ENCODE measurements at places on chromosomes 11 and 22. TPM values are rescaled to one million over a fixed set of nuclear protein-coding genes. Genes with fewer than 3 reads are reported as not detected.

Gene RHOD
- total RNA-seq = 7.3 TPM

Gene DENND6B
- total RNA-seq = 26.0 TPM

GRCh38 chr11:128868841-128869671, 2.0 kb upstream of the KCNJ1 start:
- H3K36me3 ChIP-seq = no peaks in the 10 kb centered on the region
- H3K27ac ChIP-seq = no peak overlapping the region
- H3K4me3 ChIP-seq = no peak overlapping the region
- no peaks in the 10 kb centered on the region for H3K4me1 ChIP-seq
- no peaks in the 10 kb centered on the region for H3K27me3 ChIP-seq
- no peak for DNase-seq

DNA sequence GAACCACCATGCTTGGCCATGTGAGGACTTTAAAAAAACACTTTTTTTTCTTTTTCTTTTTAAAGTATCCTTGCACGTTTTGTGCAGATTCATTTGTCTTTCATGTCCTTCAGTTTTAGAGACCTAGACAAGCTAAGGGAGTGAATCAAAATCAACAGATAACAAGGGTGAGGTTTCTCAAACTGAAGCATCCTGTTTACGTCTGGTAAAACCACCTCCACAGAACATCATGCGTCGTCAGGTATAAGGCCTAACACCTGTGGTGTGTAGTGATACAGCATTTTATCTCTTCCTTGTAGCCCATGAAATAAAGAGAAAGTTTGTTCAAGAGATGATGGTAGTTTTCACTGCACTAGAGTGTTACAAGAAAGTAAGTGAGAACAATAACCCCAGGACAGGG, 26.3 kb upstream of the CSF2RB start:
- H3K4me1 ChIP-seq = no peaks in the 10 kb centered on the region
- no peak for DNase-seq
- no peaks in the 10 kb centered on the region for H3K36me3 ChIP-seq
- H3K27ac ChIP-seq = no peak overlapping the region
- H3K4me3 ChIP-seq = no peak overlapping the region

DNA sequence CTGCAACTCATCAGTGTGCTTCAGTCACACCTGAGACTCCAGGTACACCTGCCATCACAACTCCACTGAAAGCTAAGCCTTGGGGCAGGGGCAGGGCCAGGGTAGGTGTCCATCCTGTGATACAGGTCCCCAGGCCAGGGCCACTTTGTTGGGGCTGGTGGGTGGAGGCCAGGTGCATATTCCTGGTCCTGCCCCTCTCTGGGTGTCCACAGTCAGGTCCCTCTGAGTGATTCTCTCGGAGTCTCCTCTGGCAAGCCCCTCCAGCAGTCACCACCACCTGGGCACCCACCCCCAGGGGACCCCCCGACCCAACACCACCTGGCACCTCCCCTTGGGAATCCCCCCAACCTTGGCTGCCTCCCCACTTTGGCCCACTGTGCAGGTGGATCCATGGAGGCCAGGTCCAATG, 9.5 kb upstream of the ACR start:
- H3K27ac ChIP-seq = no peak overlapping the region
- peaks cover 3% of the 10 kb centered on the region for H3K36me3 ChIP-seq
- no peak for DNase-seq
- H3K4me3 ChIP-seq = no peak overlapping the region
- H3K27me3 ChIP-seq = peaks cover 16% of the 10 kb centered on the region

DNA sequence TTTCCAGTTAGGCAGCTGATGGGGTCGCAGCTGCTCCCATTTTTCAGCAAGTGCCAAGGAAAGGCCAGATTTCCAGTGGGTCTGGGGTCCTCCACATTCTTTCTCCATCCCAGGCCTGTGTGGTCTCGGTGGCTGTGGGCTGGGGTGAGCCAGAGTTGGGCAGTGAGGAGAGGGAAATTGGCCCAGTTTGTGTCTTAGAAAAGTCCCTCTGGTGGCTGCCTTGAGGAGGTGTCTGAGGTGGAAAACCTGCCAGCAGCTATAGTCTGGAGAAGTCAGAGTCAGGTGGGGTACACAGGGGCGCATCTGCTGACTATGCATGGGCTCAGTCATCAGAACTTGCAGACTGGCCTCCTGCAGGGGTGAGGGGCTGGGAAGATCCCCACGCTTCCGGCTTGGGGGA, 30.5 kb downstream of the MRGPRD start:
- DNase-seq = no peak
- no peaks in the 10 kb centered on the region for H3K27me3 ChIP-seq
- H3K36me3 ChIP-seq = no peaks in the 10 kb centered on the region
- no peak overlapping the region for H3K4me3 ChIP-seq

GRCh38 chr11:7941608-7942007, at the start of gene OR10A3:
OR10A3 (minus strand) TSS chr11:7941708; CDS start chr11:7939520, 2,188 bp downstream.
- H3K4me3 ChIP-seq = no peak within 1 kb of the TSS
- H3K27ac ChIP-seq = no peak within 1 kb of the TSS
- H3K27me3 ChIP-seq = no peaks in the 10 kb centered on the region
- DNase-seq = no peak
- no peaks in the 10 kb centered on the region for H3K4me1 ChIP-seq
- H3K36me3 ChIP-seq = no peaks in the 10 kb centered on the region

- peaks cover 26% of the 10 kb centered on the region for H3K36me3 ChIP-seq
- DNase-seq = peak; percentile 98
- H3K27me3 ChIP-seq = no peaks in the 10 kb centered on the region
- H3K4me1 ChIP-seq = peaks cover 43% of the 10 kb centered on the region
Measured at GRCh38 chr11:6606471-6607189, 3.1 kb downstream of the ILK start.
